M059J (cell line): ENCODE measurements at places on chromosomes 4 and X.

DNA sequence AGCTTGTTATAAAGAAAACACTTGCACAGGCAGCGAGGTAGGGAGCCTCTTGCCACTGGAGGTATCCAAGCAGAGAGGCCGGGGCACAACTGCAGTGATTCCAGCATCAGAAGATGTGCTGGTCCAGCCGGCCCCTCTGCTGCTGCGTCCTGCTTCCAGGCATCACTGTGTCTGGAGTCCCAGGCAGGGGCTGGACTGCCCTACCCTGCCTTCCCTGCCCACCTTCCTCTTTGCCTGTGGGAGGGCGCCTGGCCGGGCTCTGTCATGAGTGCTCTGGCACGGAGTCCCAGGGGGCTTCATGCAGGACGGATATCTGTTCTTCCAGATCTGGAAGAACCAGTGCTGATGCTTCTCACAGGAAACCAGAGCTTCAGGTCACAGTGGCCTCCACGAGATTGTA, 187.6 kb upstream of the PSAPL1 start:
- no peak for DNase-seq

DNA sequence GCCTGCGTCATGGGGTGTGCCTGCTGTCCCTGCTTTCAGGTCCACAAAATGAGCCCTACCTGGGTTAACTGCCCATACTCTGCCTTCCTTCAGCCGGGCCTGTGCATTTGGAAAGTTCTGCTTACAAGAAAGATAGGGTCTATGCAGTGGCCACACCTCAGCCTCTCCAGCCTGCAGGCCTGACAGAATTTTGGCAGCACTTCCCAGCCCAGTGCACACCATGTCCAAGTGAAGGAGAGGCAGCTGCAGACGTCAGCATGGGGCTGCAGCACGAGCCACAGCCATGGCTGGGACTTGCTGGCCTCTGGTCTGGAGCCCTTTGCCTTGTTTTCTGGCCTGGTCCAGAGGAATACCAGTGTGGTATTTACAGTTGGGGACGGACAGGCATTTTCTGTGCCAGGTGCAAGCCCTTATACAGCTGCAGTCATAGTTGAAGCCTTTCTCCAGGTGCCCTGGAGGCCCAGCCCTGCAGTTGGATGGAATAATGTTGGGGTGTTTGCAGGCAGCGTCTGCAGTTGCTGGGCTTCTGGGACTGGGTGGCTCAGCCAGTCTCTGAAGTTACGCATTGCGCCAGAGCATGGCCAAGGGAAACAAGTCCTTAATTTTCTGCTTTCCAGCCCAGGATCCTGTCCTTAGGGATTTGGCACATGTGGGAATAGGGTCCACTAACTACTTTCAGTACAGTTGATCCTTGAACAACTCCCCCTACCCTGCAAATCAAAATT, 26.2 kb downstream of the JADE1 start:
- DNase-seq, result no peak

DNA sequence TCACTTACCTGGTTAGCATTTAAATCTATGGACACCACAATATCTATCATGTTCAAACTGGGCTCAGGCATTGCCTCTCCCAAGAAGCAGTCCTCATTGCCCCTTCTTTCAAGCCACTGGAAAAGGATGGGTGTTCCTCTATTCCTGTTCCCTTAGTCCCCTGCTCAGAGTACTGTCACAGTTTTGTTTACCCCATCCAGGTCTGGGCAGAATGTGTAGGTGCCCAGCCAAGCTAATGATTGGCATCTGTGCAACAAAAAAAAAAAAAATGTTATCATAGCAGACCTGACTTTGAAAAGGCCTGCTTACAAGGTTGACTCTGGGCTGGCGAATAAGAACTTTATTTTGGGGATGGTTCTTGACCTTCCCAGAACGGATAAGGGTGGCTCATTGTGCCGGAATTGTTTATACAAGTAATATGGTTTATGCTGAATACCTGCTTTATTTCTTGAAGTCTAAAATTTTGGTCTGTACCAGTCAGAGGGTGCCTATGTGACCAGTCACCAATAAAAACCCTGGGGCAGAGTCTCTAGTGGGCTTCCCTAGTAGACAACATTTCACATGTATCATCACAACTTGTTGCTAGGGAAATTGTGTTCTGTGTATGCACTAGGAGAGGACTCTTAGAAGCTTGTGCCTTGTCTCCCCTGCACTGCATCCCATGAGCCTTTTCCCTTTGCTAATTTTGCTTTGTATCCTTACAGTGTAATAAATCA, 47.9 kb downstream of the JADE3 start:
- DNase-seq, result peak; percentile 52

DNA sequence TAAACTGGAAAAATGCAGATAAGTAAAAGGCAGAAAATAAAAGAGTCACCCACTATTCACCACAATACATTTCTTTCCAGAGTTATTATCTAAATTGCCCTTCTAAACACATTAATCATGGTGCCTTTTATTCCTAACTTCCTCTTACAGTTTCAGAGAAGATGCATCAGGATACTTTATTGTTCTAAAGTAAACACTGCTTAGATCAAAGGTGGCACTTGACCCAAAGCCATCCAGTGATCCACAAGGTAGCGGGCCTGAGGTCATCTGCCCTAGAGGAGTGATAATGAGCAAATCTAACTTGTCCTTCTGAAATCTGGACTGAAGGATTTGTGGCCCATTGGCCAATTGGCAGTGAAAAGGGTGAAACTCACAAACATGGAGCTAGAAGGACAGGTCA, 12.0 kb upstream of the TMEM154 start:
- no peak for DNase-seq

DNA sequence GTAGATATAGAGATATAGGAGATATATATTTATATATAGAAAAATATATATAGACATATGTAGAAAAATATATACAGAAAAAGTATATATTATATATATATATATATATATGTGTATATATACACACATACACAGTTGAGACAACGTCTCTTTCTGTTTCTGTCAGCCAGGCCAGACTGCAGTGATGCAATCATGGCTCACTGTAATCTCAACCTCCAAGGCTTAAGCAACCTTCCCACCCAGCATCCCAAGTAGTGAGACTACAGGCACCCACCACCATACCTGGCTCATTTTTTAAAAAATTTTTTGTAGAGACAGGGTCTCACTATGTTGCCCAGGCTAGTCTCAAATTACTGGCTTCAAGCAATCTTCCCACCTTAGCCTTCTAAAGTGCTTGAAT, 426.3 kb downstream of the GPM6A start:
- DNase-seq, result no peak

DNA sequence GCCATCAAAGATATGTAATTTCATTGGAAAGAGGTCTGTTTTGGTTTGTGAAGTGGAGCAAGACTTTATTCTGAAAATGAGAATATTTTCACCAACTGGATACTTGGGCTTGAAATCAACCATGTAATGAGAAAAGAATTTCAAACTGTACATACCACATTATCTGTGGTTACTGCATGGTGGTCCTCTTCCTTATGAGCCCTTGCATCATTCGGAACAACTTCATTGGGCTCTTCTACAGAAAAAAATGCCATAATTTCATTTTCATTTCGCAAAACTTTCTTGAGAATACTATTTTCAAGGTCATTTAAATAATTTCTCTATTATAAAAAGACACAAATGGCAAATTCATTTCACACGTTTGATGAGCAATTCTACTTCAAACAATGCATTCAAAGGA, 148.6 kb upstream of the RPS6KA6 start:
- no peak for DNase-seq

- DNase-seq, result no peak
These were observed 31.8 kb upstream of the CYP4V2 start for GRCh38 chr4:186159613-186160012.

DNA sequence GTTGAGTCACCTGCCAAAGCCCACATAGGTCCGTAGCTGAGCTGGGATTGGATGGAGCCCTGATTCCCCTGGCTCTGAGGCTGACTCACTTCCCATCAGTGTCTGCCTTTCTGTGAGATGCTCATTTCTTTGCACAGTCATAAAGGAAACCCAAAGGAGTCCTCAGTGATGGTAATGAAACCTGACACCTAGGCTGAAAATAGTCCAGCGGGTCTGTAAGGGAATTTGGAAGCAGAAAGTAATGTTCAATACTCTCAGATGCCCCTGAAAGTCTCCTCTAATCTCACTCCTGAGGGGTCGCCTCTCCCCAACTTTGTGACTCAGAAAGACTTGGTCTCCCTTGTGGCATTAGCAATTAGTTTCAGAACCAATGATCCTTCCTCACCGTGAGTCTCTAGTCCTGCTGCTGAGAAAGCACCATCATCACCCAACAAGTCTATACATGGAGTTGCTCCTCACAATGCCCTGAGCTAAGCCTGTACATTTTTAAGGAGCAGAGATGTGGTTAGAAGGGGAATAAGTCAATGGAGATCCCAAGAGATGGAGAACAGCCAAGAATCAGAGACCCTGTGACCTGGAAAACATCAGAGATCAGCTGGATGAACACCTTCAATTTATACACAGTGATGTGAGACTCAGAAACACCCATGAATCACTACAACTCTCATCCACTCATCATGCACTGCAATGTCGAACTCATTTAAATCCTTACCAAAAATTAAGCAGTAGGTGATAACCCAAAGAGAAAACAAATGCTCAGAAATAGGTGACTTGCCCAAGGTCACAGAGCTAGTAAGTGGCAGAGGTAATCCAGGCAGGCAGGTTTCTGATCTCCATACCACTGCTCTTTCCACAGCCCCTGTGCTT, 219.0 kb upstream of the CPEB2 start:
- DNase-seq, result peak; percentile 78

- DNase-seq, result no peak
These were observed 5.3 kb downstream of the MBNL3 start for GRCh38 chrX:132483488-132483887.
